ENCODE measurements at places on chromosomes 2 and 18.

- DNase-seq, result no peak
Observed at GRCh38 chr18:50726960-50727589, 92.7 kb downstream of the MRO start.

- DNase-seq, result no peak
Observed at GRCh38 chr2:74387346-74387745, 7.2 kb upstream of the DCTN1 start.

- no peak for DNase-seq
Observed at GRCh38 chr2:86107031-86107430, 996 bp downstream of the PTCD3 start.

GRCh38 chr2:2657121-2657962 lies 326.3 kb upstream of the MYT1L start:
- no peak for DNase-seq

DNA sequence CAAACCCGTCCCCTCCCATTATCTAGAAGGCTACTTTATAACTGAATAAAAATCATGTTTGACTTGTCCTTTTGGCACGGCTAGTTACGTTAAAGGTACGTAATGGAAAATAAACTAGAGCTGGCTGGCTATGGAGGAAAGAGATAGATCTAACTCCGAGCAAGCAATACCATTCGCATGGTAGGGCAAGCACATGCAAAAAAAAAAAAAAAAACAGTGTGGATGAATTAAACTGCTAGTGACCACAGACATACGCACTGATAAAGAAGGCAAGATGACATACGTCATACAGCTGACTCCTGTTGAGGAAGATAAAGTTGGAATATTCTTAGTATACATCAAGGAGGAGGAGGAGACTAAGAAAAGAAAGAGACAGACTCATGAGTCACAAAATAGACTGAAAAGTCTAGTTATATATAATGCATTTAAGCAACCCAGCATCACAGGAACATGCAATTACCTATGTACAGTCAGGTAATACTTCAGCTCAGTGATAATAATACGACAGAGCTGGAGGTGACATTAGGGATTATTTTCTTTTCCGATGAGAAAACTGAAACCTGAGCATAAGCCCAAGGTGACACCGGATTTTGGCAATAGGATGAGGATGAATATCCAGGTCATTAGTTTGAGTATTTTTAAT lies 37.9 kb upstream of the NARS1 start:
- DNase-seq, result no peak

DNA sequence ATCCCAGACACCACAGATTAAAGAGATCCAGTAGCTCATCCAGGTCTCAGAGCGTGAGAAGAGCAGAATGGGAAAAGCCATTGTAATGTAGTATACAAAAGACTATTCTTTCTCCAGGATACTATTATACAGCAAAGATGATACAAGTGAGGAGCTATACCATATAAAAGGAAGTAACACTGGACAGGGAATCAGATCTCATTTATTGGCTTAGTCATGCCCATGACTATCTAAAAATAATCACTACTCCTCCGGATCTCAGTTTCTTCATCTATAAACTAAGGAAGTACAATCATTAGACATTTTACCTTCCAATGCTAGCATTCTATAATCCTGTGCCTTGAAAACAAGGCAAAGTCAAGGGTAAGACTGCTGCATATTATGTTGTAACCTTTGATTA lies 19.4 kb downstream of the KRCC1 start:
- no peak for DNase-seq

- DNase-seq, result no peak
Observed at GRCh38 chr2:195709901-195710806, 53.1 kb downstream of the SLC39A10 start.

DNA sequence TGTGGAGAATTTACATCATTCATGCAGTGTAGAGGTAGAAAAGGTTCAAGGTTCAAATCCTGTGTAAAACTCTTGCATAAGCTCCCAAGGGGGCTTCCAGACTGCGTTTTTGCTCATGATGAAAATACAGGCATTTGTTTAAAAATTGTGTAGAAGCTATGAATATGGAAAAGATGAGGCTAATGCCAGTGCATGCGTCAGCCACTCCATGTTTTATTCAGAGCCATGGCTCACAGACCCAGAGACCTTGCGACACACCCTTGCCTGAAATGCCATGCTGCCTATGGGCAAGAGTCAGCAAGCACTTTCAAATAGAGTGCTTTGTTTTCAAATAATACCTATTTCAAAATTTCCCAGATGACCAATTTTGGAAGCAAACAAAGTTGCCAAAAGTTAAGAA lies 262.3 kb downstream of the TRIB2 start:
- no peak for DNase-seq

DNA sequence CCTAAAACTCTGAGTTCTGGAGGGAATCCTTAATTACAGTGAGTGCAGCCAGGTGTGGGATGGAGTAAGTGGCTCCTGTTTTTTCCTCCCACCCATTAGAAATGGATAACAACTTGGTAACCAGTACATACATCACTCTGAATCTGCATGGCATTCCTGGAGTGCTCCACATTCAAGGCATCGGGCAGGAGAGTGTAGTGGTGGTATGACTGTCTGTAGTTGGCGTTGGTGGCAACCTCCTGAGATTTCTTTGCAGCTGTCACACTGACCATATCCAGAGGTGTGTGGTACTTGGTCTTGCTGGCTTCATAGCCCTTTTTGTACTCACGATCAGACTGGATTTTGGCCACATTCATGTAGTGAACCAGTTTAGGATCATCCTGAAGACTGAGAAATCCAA lies 68.3 kb downstream of the NEB start:
- DNase-seq, result no peak

- DNase-seq, result no peak
Observed at GRCh38 chr2:205836477-205837221, 154.3 kb downstream of the NRP2 start.

DNA sequence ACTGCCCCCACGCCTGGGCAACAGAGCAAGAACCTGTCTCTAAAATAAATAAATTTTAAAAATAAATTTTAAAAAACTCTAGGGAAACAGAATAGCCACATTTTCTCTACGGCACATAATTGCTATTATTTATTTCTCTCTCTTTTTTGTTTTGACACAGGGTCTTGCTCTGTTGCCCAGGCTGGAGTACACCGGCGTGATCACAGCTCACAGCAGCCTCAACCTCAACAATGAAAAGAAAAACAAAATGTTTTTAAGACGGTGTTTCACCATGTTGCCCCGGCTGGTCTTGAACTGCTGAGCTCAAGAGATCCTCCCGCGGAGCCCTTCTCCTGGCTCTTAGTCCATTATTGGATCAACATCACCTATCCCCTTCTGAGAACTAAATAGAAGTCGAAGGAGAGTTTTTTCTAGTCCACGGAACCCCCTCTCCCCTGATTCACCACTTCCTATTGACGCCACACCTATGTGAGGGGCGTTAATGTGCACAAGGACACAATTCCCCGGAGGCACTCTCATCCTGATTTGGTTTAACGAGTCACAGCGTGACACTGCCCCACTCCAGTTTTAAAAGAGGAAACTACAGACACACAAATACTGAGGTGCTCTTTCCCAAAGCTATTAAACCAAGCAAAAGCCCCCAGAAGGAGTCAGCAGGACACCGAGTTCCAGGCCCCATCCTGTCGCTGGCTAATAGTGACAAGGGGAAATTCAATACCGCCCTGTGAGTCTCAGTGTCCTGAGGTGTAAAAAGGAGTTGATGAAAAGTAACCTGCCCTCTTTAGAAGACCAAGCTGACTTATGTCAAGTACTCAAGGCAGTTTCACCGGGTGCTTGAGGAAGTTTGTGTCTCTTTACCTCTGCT lies 1.1 kb downstream of the NPC1 start:
- peak; percentile 44 for DNase-seq

GRCh38 chr2:36834731-36835524 lies 131.4 kb downstream of the STRN start:
- no peak for DNase-seq

DNA sequence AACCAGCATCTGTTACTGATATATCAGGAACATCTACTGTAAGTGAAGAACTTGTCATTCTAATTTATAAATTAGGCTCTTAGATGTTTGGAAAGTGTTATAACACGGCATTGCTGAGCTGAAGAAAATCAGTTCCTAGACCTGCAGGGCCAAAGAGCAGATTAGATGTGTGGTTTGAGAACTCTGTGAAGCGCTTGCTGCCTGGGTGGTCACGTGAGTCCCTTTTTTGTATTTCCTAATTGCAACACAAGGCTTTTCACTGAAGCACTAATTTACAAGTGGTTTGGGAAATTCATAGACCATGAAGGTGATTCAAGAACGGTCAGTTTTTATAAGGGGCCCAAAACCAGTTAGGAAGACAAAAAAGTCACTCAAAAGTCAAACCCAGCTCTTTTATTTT lies 106.9 kb upstream of the SP3 start:
- DNase-seq, result no peak

DNA sequence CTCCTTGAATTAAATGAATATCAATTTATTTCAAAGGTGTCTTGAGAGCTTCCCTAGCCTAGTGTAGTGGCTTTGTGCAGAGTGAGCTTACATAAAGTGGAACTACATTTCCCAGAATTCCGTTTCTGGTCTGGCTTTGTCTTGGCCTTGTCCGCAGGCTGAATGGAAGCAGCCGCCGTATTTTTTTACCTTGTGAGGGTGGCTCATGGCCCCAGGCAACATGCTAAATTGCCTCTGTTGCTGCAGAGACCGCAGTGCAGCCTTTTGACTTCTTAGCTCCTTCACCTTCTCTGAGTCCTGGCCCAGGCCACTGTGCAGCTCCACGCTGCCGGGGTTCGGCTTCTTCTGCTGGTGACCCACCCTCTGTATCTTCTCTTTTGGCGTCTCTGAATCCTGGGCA lies 114.8 kb upstream of the SLC38A11 start:
- DNase-seq, result no peak

DNA sequence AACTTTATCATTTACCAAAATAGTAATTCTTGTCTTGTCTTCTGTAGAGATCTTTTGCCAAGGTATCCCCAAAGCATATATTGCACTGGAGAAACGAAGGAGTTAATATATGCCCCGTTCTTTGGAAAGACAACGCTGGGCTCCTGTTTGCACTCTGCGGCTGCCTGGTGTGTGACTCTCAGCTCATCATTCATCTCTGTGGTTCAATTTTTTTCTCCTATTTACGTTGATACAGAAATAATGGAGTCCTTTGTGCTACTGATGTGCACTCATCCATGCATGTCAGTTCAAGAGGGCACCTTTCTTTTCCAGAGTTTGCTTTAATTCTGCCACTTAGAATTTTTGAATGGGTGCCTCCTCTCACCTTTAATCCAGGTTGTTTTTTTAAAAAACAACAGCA lies 655.5 kb downstream of the DCDC2C start:
- DNase-seq, result no peak
